A549 treated with ZK216348 at 1 μM for 4 hours (cell line): ENCODE measurements at places on chromosomes 5 and 9. TPM values are rescaled to one million over a fixed set of nuclear protein-coding genes. Genes with fewer than 3 reads are reported as not detected.

The TSSK1B gene
- total RNA-seq: not detected in 5 replicates

The DAB2 gene
- total RNA-seq: 8.5 to 12.0 TPM (median 10.4 TPM) in 5 replicates

The SHOC1 gene
- total RNA-seq: 0.07 TPM in 1 of 5 replicates, not detected in the others

The LIFR gene
- total RNA-seq: 3.1 to 8.2 TPM (median 6.1 TPM) in 5 replicates

The CYLC2 gene
- total RNA-seq: not detected in 5 replicates

The SLC24A2 gene
- not detected in 5 replicates for total RNA-seq

The SLC6A18 gene
- not detected in 5 replicates for total RNA-seq
